ENCODE measurements at places on chromosomes 12 and 14. TPM values are rescaled to one million over a fixed set of nuclear protein-coding genes. Genes with fewer than 3 reads are reported as not detected.

HHIPL1 gene
- 1.4 TPM for total RNA-seq

GPRC5A gene
- 1.8 TPM for total RNA-seq

RPL10L gene
- total RNA-seq, result not detected

- no peak for DNase-seq
Measured at GRCh38 chr12:46065412-46066166, 75.2 kb upstream of the SCAF11 start.

IRAK3 gene
- total RNA-seq, result 9.5 TPM

ANKRD33 gene
- 0.26 TPM for total RNA-seq

DNA sequence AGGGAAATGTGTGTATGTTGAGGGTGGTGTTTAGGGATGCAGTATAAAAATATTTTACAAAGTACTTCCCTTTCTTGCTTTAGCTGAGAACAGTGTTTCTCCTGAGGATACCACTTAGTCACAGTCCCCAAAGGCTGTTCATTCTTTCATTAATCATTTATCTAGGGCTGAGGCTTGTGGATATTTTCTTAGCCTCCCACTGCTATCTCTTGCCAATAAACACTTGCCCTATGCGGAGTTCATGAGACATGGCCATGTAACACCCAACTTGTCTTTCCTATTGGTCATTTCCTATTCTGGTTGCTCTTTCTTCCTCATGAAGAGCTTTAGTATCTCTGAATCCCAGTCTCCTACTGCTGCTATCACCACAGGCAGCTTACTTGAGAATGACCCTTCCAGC is 75.1 kb downstream of the ETNK1 start:
- no peak for DNase-seq

HOXC6 gene
- not detected for total RNA-seq
